ENCODE measurements at places on chromosomes 1 and 21. TPM values are rescaled to one million over a fixed set of nuclear protein-coding genes. Genes with fewer than 3 reads are reported as not detected.

TMEM9 gene
- polyA plus RNA-seq, result 45.0 TPM

DNA sequence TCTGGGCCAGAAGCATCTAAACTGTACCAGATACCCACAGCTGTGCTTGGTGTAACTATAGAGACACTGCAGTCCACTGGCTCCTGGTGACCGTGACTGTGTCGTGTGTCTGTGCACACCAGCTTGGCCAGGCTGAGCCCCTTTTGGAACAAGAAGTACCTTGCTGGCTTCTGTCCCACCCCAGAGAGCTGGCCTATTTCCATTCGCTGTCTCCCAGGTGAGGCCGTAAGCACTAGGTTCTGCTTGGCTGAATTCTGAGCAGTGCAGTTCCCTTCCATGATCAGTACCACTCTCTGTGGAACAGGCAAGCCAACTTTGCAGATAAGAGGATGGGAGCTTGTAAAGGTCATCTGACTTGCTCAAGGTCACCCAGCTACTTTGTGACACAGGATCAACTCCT, 119.9 kb upstream of the DNAH14 start:
- DNase-seq, result no peak

- DNase-seq, result no peak
Measured at GRCh38 chr1:205769641-205770365, 5.5 kb downstream of the RAB29 start.

GRCh38 chr1:119260506-119260905, 108.1 kb upstream of the HAO2 start:
- no peak for DNase-seq
